ENCODE measurements at places on chromosomes 13 and 19.

DNA sequence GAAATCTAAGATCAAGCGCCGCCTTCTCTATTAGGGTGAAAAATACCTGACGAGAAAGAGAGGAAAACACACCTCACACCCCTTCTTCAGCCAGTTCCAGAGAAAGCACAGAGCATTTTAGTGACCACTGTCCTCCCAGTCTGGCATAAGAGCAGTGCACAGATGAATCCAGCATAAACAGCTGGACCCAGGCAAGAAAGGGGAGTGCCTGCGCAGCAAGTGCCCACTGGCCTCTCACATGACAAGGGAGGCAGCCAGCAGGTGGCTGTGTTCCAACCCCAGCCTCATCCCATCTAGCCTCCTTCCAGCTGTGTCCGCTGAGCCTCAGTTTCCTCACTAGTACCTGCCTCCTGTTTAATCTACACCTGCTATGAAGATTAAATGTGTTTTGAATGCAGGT lies 8.0 kb downstream of the MED26 start:
- DNase-seq, result no peak

GRCh38 chr13:56736966-56737365 lies 403.8 kb upstream of the PRR20A start:
- DNase-seq, result no peak

GRCh38 chr13:30341815-30342570 lies 34.6 kb upstream of the KATNAL1 start:
- DNase-seq, result peak; percentile 96

DNA sequence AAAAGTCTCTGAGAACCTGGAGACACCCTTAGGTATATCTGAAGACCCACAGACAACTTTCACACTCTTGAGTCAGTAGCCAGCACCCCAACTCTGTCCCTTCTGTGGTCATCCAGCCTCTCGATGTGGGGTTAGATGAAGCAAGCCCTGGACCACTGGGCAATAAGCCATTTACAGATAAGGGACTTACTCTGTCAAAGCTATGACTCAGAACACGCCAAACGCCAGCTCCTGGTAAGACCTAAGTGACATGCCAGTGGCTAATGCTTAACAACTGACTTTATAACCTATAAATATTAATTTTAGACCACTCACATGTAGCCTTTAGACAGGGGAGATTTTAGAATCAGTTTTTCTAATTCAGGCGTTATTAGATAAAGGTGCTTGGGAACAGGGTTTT lies 85.7 kb downstream of the SHISA2 start:
- DNase-seq, result no peak

DNA sequence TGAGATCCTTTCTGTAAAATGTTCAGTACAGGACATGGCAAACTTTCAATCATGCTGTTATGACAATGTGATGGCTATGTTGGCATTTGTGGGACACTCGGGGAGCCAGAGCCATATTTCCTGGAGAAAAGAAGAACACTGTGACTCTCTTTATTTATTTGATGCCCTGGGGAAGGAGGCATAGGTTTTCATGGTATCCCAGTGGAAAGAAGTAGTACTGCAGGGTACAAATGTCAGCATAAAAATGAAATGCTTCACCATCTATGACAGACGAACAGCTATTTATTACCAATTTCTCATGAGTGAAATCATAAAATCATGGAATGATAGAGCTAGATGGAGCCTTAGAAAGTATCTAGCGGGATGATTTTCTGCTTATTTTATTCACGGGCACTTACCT lies 217.1 kb downstream of the COL4A1 start:
- no peak for DNase-seq

GRCh38 chr13:46206143-46206542 lies 5.6 kb upstream of the LRRC63 start:
- no peak for DNase-seq

DNA sequence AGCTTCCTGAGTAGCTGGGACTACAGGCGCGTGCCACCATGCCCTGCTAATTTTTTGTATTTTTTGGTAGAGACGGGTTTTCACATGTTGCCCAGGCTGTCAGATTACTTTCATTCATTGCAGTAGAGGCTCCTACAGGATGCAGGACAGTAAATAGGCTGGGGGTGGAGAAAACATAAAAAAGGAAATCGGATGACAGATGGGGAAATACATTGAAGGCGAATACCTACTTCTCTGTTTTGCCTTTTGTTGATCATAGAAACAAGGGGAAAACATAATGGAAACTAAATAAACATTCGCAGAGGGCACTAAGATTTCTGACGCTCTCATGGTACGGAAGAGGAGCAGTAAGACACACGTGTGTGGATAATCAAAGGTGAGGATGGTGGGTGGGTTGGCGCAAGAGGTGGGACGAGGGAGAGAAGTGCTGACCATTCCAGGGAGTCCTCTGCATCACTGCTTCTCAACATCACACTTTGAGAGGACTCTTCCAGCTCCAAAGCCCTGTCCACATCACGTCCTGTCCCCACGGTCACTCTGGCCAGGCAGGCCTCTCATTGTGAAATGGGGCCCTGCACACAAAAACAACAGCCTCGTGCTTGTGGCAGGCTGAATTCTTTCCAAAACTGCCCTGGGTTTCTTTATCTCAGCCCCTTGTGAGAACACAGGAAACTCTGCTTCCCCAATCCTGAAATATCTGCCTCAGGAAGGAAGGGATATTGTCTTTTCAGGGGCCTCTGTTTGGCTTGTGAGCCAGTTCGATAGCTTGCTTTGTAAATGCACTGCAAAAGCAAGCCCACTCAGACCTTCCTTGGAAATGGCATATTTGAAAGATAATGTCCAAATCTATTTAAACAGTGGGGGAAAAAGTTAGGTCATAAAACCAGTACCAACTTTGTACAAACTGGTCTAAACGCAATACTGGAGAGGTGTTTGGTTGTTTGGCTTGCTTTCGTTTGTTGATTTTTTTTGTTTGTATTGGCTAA lies 188.5 kb downstream of the FOXO1 start:
- peak; percentile 57 for DNase-seq

DNA sequence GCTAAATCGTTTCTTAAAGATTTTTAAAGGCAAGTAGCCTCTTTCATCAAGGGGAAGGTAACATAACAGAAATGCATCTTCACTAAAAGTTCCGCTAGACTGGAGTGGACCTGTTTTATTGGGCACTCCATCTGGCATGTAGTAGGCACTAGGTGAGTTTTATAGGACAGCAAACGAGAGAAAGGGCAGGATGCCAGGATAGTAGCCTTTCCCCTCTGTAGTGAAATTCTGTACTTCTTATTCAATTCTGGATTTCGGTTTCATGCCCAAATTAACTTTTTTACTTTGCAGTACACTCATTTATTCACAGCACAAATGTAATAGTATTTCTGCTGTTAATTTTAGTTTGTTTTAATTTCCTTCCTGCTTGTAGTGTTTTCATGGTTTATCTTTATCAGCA lies 45.2 kb downstream of the GPR180 start:
- DNase-seq, result no peak

DNA sequence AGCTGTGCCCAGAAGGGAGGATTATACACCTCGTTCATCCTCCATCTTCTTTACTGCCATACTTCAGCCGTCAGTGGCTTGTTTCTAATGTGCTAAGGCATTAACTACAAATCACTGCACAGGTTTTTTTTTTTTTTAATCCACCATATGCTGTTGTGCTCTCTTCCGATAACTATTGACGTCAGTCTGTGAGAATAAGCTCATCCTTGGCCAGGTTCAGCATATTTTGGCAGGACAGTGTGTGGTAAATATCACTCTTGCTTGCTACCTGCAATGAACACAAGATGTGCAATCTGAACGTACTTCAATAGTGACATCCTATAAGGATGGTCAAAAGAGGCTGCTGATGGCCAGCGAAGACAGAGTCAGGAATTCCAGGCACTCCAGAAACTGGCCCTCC lies 2030.7 kb upstream of the PCDH20 start:
- DNase-seq, result no peak

- peak; percentile 56 for DNase-seq
Measured at GRCh38 chr13:75864718-75865117, 228.6 kb downstream of the LMO7 start.

GRCh38 chr13:65868099-65868498 lies 1362.0 kb downstream of the PCDH9 start:
- DNase-seq, result no peak

GRCh38 chr13:30593001-30593400 lies 24.7 kb upstream of the USPL1 start:
- no peak for DNase-seq
